Suppressor macrophage treated with lipopolysaccharide for 1 hour (primary cell): ENCODE measurements at places on chromosomes 16 and 17.

DNA sequence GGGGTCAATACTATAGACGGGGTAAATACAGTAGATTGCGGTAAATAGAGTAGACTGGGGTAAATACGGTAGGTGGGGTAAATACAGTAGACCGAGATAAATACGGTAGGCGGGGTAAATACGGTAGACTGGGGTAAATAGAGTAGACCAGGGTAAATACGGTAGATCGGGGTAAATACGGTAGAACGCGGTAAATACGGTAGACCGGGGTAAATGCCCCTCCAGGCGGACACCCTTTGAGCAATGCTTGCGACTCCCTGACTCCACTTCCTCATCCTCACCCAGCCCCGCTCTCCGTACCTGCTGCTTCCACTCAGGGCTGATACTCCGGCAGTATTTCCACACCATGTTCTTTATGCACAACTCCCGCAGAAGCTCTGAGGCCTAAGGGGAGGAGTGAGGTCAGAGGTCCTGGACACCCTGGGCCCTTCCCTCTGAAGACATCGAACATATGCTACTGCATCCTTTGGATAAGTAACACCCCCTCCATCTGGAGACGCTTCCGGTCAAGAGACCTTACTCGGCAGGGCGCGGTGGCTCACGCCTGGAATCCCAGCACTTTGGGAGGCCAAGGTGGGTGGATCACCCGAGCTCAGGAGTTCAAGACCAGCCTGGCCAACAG is 13.3 kb upstream of the CRK start:
- no peak for DNase-seq

- DNase-seq = no peak
Observed at GRCh38 chr16:76246587-76246986, 30.6 kb upstream of the CNTNAP4 start.

GRCh38 chr17:49016775-49017463 is 19.7 kb downstream of the IGF2BP1 start:
- DNase-seq = no peak

GRCh38 chr16:85449885-85450245 is 163.3 kb upstream of the GSE1 start:
- no peak for DNase-seq

DNA sequence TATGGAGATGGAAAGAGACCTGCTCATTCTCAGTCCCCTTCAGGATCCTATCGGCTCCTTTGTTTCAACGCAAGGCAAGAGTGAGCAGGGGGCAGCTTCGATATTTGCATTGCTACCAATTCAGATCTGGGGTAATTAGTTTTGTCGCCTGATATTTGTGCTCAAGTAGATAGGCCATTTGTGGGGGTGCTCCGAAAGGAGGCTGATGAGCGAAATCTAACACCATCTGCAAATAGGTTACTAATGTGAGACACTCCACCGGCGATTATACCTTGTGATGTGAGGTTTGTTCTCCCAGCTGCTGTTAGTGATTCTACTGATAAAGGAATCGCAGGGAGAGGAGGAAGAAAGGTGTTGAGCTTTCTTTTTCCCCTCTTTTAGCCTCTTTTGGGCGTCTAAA is 31.5 kb downstream of the WSCD1 start:
- no peak for DNase-seq

DNA sequence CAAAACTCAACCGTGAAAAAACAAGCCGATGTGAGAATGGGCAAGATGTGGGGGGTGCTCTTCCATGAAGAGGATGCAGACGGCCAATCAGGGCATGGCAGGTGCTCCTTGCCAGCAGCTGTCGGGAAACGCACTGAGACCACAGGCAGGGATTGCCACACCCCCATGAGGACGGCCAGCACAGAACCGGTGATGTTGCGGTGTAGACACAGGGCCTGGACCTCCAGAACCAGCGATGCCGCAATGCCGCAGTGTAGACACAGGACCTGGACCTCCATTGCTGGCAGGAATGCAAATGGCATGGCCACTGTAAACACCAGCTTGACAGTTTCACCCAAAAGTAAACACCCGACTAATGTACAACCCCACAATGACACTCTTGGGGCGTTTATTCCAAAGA is 164.9 kb downstream of the BANP start:
- DNase-seq = no peak

- DNase-seq = no peak
Observed at GRCh38 chr17:67388986-67389385, 11.9 kb downstream of the PITPNC1 start.

DNA sequence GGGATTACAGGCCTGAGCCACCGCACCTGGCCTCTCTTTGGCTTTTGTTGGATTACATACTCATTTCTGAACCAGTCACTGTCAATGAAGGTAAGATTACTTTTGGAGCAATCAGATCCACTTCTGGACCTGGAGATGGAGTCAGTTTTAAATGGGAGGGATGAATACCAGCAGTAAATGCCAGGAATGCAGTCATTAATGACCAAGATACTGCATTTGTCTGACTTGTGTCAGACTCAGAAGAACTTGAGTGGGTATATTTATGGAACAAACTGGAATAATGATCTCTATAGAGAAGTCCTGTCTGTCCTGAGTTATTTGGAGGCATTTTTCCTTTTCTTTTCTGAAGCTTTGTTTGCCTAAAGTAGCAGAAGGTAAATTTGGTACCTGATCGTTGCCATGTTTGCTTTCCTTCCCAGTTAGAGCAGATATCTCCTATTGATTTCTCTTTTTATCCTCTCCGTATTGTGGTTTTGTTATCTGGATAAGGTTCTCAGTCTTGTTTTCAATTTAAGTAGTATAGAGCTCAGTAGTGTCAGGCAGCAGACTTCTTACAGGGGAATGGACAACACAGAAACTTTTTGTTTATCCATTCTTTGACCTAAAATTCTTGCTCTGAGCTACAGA is 10.7 kb downstream of the NLK start:
- no peak for DNase-seq

DNA sequence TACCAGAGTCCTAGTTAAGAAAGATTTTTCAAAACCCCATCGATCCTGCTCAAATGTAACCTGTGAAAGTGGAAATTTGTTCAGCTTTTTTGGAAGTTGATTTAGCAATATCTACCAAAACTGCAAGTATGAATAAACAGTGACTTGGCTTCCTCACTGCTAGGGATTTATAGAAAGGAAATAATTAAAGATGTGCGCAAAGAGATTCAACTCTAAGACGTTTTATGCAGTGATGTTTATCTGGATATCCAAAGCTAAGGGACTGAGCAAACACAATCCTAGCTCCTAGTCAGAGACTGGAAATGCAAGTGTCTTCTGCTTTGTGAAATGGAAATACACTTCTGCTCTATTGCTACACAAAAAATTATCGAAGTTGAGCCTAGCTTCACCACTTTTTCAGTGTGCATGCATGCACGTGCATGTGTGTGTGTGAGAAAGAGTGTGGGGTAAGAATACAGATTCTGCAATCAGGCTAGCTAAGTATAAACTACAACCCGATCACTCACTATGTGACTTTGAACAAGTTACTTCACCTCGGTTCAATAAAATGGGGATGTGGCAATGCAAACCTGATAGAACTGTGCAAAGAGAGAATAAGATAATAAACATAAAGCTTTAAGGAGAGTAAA is 52.1 kb upstream of the FOXF1 start:
- no peak for DNase-seq

GRCh38 chr16:72349719-72350118 is 177.8 kb upstream of the PMFBP1 start:
- no peak for DNase-seq

GRCh38 chr17:58985367-58985766 is 121.3 kb downstream of the TRIM37 start:
- DNase-seq = peak; percentile 40

- no peak for DNase-seq
Observed at GRCh38 chr17:79748295-79749099, 17.8 kb downstream of the ENPP7 start.

DNA sequence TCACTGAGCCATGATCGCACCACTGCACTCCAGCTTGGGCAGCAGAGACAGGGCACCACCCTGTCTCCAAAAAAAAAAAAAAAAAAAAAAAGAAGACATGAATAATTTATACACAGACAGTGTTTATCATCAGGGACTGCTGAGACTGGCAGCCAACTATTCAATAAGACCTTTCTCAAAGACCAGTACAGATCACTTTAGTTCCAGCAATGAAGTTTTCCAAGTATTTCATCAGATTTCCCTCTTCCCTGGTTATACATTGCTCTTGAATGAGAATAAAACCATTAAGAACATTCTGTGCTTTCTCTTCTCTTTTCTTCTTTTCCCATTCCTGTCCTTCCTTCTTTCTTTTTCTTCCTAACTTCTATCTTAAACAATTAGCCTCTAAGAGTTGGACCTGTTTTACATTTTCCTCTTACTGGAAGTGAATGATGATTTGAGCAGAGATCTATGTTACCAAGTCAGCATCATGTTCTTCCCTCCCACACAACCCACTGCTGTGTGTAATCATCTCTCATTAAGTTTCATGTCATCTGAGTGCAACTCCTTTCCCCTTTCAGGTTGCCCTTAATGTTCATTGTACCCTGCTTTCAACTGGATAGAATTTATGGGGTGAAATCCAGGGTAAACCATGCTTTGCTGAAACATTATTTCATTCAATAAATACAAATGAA is 35.9 kb upstream of the SMIM36 start:
- DNase-seq = peak; percentile 69

DNA sequence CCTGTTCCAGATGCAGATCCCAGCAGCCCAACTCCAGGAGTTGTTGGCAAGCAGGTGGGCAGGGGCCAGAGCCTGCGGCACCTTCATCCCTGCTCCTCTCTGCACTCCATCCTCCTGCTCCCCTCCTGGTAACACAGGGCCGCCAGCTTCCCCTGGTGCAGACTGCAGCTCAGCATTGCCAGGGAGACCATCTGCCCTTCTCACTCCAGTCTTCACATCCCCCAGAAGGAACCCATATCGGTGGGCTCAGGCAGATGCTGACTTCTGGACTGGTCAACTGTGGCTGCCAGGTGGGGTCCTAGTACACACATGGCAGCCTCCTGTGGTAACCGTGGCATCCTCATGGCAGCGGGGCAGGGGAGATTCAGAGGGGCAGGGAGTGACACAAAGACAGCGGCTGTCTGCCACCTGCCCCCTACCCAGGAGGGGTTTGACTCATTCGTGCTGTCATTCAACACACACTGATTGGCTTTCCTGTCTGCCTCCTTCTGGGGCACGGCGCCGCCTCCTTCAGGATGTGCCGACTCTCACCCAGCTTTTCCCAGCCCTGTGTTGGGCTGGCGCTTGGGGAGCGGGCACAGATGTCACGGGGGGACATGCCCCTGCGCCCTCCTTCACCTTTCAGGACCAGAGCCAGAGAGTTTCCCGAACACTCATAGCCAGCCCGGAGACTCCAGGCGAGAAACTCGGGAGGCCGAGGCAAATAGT is 120.9 kb downstream of the CMIP start:
- DNase-seq = no peak

DNA sequence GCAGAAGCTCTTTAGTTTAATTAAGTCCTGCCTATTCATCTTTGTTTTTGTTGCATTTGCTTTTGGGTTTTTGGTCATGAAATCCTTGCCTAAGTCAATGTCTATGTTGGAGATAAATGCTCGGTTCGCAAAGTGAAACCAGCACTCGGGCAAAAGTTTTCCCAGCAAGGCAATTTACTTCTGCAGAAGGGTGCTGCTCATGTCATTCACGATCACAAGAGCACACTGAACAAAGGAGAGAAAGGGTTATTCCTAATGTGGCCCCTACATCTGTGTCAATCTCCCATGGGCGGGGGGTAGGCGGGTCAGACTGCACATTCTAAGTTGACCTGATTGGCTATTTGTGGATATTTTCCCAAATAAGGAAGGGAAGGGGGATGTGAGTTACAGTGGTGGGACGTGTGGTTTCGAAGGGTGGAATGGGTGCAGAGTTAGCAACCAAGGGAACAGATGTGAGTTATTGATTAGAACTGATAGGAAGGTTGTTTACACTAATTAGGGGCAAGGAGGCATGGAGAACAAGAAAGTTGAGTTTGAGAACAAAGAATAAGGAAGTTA is 23.0 kb downstream of the ATF7IP2 start:
- DNase-seq = no peak

DNA sequence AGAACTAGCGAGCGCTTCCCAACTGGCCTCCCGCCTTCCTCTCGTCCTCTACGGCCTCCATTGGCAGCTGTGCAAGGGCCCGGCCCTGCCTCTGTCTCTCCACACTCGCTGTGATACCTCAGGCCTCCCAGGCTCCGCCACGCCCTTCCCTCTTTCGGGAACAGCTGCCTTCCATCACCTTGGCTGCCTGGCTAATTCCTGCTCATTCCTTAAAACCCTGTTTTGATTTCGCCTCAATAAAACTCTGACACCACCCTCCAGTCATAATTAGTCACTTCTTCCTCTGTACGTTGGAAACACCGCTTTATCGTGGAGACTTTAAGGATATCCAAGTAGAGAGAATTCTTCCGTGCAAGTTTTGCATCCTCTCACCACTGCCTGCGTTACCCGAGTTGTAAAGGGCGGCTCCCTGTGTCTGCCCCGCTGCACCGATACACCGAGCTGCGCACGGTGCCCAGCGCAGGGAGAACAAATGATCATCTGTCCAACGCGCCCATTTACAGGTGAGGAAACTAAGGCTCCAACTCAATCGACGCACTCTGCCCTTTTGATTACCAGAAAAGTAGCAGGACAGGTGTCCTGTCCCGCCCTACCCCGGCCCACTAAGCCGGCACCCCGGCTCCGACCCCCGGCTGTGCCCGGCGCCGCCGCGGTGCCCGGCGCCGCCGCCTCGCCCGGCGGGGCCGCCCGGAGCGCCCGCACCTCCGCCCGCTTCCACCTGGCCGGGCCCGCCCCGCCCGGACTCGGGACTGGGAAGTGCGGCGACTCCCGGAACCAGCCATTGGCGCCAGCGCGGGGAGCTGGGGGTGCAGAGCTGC is 139.7 kb downstream of the SEC14L1 start:
- DNase-seq = peak; percentile 80

- DNase-seq = no peak
Observed at GRCh38 chr17:63258785-63259184, 187.3 kb downstream of the CYB561 start.

DNA sequence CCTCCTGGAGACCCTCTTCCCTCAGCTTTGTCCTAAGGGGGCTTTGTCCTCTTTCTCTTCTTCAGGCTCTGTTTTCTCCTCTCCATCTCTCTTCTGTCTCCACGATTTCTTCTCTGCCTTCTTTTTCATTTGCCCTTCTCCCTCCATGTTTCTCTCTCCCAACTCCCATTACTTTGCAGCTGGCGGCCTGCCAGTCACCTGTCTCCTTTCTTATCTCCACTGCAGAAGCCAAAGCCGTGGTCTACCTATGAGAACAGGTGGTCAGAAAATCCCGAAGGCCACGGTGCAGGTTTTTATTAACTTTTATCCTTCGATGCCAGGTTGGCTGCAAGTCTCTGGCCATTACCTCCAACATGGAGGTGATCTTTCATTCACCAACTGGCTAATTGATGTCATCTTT is 45.1 kb downstream of the FZD2 start:
- DNase-seq = no peak

- no peak for DNase-seq
Observed at GRCh38 chr17:40580140-40580539, 14.9 kb upstream of the CCR7 start.
